Stimulated activated CD4-positive, alpha-beta T cell treated with anti-CD3 and anti-CD28 coated beads, Interleukin-15, amount 100 ng/mL, for 1 hour (primary cell): ENCODE measurements at places on chromosomes 11 and 22.
A peak's percentile ranks its signal among the peaks of the same experiment; 100 is the strongest.

GRCh38 chr11:122330279-122330965 lies 214.4 kb upstream of the BLID start:
- no peak for DNase-seq

- no peak for DNase-seq
Observed at GRCh38 chr22:36862251-36863242, 1.7 kb downstream of the NCF4 start.

GRCh38 chr22:44668190-44668885 lies 33.7 kb upstream of the PRR5 start:
- DNase-seq, result peak; percentile 16

- no peak for DNase-seq
Observed at GRCh38 chr11:40986320-40986719, 473.1 kb downstream of the LRRC4C start.

GRCh38 chr22:41995211-41995610 lies 3.4 kb upstream of the WBP2NL start:
- DNase-seq, result no peak

- DNase-seq, result no peak
Observed at GRCh38 chr11:64792482-64792881, 10.5 kb downstream of the MAP4K2 start.

DNA sequence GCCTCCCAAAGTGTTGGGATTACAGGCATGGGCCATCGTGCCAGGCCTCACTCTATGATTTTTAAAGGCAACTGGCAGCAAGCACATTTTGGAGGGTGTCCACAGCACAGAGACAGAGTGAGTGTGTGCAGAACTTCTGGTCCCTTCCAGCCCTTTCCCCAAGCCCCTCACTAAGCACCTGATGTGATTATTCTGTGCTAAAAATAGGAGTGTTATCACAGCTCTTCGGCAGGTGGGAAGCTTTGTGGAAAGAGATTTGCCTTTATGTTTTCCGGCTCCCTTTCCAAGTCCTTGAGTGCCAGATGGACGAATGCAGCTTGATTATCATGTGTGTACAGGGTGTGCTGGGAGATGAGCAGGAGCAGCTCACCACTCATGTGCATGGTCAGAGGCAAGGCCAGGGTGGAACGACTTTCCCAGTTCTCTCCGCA lies 310.8 kb downstream of the DDX10 start:
- DNase-seq, result no peak

DNA sequence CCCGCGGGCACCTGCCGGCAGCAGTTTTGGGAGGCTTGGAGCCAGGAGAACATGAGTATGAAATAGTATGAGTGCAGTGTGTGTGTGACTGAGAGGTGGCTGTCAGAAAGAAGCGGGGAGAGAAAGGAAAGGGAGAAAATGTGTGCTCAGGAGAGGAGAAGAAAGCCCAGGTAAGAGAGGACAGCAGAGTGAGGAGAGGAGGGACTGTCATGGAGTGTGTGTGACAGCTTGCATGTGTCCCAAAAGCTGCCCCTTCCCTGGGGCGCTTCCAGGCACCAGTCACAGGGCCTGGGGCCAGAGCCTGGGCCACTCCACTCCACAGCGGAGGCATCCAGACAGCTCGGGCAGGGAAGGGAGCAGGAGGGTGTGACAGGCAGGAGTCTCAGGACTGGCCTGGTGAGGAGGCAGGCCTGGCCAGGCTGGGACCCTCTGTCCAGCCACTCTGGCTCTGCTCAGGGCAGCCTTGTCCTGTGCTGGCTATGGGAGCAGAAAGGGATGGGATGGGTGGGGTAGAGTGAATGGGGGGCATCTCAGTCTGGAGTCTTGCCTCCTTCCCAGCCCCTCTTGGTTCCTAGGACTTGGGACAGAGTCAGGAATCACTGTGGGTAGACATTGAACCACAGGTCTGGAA lies 949 bp downstream of the MMP11 start:
- no peak for DNase-seq

DNA sequence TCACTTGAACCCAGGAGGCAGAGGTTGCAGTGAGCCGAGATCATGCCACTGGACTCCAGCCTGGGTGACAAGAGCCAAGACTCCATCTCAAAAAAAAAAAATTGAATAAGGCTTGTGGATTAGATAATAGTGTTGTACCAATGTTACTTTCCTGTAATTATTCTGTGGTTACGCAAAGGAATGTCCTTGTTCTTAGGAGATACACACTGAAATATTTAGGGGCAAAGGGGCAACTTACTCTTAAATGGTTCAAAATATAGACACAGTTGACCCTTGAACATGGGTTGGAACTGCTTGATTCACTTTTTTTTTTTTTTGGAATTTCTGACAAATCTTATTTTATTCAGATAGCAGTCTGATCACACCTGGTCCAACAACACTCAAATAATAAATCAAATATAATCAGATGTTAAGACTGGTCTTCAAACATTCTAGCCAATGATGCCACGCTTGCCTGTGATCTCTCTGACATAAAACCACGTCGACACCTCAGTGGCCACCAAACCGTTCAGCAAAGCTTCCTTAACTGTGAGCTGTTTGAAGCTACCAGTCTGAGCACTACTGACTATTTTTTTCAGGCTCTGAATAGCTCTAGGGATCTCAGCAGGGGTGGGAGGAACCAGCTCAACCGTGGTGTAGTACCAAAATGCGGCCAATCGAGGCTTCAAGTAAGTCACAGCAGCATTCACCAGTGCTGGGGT lies 710 bp downstream of the ATP5MGL start:
- DNase-seq, result no peak

GRCh38 chr11:91312541-91312940 lies 912.1 kb upstream of the FAT3 start:
- DNase-seq, result no peak

DNA sequence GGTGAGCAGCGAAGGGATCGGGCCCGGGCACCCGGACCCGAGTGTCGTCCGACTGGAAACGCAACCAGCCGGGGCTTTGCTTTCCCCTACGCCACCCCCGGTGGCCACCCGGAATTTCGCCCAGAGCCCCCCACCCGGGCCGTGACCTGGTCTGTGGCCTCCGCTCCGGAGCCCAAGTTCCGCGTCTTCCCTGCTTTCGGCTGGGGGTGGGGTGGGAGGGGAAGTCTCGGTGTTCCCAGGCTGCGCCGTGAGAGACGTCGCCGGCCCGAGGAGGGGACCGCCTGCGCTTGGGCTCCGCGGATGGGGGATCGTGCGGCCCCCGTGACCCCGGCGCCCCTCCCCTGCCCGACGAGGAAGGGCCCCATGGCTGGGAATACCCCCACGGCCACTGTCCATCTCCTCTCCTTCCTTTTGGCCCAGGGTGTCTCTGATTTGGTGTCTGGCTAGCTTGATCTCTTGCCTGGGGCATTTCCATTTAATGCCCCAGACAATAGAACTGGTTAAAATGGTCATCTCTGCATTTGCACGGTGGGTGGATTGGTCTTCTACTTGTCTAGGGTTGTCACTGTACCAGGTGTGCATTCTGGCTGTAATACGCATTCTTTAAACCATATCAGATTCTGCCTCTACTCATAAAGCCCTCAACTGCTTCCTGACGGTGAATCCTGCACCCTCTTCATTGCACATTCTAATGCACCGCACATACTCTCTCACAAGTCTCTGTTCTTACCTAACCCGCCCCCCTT lies 789 bp downstream of the SIK2 start:
- no peak for DNase-seq

GRCh38 chr11:1092919-1093318 lies 18.2 kb downstream of the MUC2 start:
- no peak for DNase-seq

- DNase-seq, result peak; percentile 5
Observed at GRCh38 chr11:133134314-133135173, 397.8 kb downstream of the OPCML start.

GRCh38 chr11:72702577-72703241 lies 28.5 kb upstream of the PDE2A start:
- no peak for DNase-seq

DNA sequence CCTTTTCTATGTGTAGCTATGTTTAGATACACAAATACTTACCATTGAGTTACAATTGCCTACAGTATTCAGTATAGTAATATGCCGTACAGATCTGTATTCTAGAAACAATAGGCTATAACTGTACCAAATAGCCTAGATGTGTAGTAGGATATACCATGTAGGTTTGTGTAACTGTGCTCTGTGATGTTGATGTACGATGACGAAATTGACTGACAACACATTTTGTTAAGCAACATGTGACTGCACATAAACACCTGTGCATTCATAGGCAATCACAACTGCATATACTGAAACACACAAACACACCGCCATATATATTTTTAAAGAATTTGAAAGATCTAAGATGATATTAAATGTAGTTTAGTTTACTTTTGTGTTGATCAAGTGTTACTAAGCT lies 60.4 kb downstream of the TEAD1 start:
- DNase-seq, result no peak

GRCh38 chr22:50209893-50210292 lies 9.1 kb downstream of the SELENOO start:
- peak; percentile 50 for DNase-seq

DNA sequence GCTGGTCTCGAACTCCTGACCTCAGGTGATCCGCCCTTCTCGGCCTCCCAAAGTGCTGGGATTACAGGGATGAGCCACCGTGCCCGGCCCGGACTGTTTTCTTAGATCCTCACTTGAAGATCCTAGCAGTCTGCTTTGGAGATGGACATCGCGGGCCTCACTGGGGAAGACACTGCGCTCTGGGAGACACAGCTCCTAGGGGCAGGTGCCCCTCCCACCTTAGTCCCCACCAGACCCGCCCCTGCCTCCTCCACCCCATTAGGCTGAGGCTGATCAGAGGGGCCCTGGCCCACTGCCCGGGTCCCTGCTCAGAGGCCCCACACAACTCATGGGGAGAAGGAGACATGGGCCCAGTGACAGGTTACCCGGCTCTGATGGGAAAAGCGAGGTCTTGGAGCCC lies 11.3 kb upstream of the LTO1 start:
- no peak for DNase-seq

GRCh38 chr11:27930946-27931345 lies 177.0 kb downstream of the KIF18A start:
- DNase-seq, result no peak

- DNase-seq, result no peak
Observed at GRCh38 chr11:2248242-2248641, 22.1 kb downstream of the ASCL2 start.

- DNase-seq, result no peak
Observed at GRCh38 chr22:49216579-49216978, 611.1 kb downstream of the BRD1 start.

DNA sequence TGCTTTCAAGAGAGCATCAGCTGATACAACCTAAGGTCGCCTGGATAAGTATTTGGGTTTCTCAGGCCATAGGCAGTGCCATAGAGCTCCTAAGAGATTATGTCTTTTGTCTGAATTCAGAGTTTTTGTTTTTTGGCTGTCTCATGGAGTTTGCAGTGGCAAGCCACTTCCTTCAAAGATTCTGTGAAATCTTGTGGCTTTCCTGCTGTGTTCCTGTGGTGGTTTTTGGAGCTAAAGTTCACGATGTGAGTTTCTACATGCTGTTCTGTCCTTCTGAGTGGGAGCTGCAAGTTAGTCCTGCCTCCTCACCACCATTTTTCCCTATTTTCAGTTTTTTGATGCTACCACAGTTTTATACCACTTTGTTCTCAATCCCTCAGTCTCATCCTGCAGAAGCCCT lies 111.4 kb downstream of the COMMD9 start:
- DNase-seq, result no peak

GRCh38 chr11:80414181-80415165 lies 973.6 kb upstream of the TENM4 start:
- DNase-seq, result no peak

DNA sequence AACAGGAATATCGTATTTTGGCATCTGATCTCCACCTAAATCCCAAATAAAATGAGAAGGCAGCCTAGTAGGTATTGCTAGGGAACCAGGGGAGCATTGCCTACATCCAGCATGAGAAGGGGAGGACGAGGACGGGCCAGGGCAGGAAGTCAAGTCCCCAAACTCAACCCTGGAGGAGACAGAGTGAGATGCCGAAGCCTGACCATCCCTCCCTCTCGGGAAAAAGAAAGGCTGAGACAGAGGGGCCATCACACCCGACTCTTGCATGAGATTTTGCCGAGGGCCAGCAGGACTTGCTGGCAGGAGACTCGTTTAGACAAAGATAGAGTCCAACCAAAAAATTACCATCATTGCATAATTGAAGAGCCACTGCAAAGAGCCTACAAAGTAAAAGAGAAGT lies 50.2 kb upstream of the SPATA19 start:
- DNase-seq, result no peak

- DNase-seq, result no peak
Observed at GRCh38 chr22:36280379-36280778, 27.4 kb downstream of the APOL1 start.

DNA sequence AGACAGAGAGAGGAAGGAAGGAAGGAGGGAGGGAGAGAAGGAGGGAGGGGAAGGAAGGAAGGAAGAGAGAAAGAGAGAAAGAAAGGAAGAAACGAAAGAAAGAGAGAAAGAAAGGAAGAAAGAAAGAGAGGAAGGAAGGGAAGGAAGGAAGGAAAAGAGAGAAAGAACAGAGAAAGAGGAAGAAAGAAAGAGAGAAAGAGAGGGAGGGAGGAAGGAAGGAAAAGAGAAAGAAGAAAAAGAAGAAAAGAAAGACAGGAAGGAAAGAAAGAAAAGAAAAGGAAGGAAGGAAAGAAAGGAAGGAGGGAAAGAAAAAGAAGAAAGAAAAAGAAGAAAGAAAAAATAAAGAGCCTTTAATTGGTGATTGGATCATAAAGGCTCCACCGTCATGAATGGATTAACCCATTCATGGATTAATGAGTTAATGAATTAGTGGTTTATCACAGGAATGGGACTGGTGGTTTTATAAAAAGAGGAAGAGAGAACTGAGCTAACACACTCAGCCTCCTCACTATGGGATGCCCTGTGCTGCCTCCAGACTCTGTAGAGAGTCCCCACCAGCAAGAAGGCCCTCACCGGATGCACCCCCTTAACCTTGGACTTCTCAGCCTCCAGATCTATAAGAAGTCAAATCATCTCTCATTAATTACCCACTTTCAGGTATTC lies 9.0 kb upstream of the PLAAT2 start:
- DNase-seq, result no peak

DNA sequence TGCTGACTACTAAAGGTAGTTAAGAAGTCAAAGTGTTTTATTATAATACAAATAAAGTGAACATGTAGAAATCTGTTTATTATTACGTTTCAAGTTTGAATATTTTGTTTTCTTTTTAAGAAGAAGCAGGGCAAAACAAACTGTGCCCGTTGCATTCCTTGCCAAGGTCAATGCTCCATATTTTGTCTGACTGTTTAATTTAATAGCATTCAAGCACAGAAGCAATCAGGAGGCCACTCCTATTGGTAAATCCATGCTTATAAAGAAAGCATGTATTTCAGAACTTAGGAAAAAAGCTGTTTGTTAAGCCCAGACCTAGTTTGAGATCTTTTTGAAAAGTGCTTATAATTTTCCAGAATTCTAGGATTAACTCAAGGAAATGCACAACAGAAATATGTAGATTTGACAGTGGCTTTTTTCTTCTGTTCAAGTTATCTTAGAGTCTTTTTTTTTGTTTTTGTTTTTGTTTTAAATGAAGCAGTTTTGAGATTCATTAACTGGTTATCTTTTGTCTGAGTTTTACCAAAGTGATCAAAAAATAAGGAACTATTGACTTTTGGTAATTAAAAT lies 51.7 kb downstream of the ARHGAP42 start:
- no peak for DNase-seq
